Fibroblast of mammary gland (primary cell): ENCODE measurements at places on chromosomes 7 and 10.

DNA sequence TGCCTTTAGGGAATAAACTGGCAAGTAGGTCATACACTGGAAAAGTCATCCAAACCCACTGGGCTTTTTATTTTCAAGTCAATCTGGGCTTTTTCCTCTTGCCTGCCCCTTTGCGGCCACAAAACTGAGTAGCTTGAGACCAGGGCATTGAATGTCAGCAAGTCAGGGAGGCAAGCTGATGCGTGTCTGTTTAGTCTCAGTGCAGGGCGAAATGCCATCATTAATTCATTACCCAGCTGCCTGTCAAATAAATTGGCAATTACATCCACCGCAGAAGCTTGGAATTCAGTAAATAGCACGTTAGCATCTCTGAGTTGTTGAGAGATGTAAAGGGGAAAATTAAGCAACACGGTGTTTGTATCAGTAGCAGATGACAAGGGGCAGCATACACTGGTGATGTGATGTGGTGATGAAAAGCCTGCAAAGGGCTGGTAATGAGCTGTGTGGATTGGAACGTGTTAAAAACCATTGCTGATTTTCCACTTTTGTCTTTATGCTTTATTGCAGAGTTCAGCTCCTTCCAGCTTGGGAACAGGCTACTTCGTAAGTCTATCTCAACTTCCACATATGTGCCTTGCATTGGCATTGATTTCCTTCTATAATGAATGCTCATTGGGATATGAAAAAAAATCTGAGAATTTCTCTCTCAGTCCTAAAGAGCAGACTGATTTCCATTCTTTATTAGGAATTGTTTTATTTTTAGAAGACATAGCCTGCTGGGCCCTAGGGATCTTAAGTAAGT, 535.9 kb downstream of the AUTS2 start:
- no peak for DNase-seq

DNA sequence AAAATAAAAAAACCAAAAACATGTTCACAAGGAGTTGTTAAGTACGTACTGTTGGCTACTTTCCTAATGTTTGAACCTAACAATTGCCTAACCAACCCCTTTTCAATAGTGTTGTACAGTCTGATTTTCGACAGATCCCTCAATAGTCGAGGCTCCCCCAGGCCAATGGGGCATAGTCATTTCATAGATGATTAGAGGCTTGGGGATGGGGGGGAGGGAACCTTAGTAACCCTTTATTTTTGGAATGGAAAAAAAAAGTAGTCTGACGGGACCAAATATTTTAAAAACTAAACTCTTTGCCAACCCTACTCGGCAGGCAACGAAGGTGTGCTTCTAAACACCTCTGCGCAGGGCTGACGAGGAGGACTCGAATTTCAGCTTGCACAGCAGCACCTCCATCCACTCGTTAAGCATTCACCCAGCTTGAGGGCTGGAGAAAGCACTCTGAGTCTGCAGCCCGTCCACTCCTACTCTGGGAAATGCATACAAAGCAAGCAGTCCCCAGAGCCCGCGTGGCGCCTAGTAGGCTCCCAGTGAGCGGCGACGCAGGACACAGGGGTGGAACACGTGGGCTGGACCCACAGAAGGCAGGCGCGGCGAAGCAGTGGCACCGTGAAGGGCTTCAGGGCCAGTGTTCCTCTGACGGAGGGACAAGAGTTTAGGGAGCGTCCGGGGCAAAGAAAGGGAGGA, 899 bp downstream of the PUS7 start:
- DNase-seq: peak; percentile 45

DNA sequence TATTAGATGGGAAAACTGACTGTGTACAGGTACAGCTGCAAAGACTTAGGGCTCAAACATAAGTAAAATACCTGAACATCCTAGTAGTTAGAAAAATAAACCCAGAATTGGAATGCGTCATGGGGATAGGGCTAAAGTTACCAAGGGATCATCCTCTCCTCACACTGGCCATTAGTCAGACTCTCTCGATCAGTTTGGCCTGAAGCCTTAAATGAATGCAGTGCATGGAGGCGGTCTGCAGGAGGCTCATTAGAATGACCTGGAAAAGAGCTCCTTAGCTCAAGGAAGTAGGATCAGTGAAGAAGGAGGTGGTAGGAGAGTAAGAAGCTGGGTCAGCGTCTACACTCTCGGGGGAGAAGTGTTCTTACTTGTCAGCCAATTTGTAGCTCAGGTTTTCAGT, 35.3 kb downstream of the DENND2A start:
- peak; percentile 81 for DNase-seq

DNA sequence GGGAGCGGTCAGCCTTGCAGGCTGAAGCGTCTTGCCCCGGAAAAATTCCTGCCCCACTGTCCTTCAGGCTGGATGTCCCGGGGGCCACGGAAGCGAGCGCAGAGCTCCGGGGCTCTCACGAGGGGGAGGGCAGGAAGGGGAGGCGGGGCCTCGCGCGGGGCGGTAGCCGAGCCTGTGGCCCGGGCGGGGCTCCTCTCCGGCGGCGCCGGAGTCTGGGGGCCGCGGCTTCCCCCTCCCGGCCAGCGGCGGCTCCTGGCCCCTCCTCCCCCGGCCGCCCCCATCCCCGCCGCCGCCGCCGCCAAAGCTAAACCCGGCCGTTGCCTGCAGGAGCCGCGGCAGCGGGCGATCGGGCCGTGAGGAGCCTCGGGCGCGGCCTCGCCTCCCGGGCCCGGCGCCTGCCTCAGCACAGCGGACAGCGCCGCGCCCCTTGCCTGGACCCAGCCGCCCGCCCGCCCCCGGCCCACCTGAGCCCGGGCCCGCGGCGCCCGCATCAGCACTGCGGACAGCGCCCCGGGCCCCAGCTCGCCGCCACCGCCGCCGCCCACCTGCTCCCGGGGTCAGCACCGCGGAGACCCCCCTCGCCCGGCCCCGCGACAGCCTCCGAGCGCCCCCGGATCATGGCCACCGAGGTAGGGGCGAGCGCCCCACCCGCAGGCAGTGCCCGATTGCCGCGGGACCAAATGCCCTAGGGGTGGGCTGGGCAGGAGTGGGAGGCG, at the start of gene GOLGA7B:
Gene GOLGA7B (plus strand): TSS at position 157 of the 716 bp plus-strand sequence. CDS start 461 bp downstream, at position 618.
- DNase-seq: no peak

DNA sequence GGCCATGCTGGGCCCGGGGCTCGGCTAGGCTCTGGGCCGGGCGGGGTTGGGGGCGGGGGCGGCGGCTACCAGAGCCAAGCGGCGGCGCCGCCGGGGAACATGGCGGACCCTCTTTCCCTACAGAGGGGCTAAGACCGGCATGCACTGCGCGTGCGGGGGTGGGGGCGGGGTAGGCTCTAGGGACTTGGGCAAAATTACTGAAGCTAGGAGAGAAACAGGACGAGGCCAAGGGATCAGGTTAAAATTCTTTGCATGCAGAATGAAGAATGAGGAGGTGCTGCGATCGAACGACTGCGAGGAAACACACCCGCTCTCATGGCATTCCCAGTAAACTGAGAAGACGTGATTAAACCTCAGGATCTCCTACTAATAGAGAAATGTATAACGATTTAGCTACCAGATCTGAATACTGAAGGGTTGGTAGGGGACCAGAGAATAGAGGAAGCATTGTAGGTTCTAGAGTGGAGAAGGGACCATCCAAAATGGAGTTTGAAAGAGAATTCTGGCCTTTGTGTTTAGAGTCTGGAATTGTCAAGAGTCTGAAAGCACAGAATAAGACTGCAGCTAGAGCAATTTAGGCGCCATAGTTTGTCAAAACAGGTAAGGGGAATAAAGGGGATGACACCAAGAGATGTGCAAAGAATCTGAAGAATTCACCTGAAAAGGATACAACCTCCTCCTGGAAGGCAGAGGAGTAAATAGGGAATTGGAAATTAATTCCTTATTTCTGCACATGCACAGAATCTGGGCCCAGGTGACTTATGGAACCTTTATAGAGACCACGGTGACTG, at the start of gene PPP3CB:
Gene PPP3CB (minus strand): TSS at position 141 of the 791 bp plus-strand sequence. CDS start 135 bp downstream, at position 6.
- DNase-seq: peak; percentile 96

- peak; percentile 15 for DNase-seq
Observed at GRCh38 chr7:101632641-101633040, 3.5 kb upstream of the MYL10 start.

DNA sequence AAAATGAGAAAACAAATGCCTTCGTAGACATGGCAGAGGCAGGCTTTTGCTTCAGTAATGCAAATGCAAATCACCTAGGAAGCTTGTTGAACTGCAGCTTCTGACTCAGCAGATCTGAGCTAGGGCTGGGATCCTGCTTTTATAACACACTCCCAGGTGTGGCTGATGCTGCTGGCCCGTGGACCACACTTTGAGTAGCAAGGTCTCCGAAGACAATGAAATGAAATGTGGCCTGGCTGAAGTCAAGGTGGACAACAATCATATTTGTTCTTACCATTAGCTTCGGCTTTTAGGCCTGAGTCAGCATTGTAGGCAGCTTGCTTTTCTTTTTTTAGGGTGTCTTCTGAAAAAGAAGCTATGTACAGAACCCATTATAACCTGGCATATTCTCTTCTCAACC, 26.3 kb downstream of the COL17A1 start:
- no peak for DNase-seq

DNA sequence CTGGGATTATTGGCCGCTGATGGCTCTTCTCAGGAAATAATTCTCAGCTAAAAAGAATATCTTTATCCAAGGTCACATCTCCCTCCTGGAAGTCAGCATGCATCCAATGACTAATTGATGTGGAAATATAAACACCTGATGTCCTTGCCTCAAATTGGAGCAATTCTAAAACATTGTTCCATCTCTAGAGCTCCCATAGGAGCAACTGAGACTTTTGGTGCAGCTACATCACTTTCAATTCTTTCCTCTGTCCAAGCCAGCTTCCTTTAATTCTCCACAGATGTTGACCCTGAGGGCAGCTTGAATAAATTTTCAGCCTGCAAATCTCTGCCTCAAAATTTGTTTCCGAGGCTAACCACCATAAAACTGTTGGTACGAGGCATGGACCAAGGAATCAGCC, 43.9 kb upstream of the KCND2 start:
- peak; percentile 31 for DNase-seq

DNA sequence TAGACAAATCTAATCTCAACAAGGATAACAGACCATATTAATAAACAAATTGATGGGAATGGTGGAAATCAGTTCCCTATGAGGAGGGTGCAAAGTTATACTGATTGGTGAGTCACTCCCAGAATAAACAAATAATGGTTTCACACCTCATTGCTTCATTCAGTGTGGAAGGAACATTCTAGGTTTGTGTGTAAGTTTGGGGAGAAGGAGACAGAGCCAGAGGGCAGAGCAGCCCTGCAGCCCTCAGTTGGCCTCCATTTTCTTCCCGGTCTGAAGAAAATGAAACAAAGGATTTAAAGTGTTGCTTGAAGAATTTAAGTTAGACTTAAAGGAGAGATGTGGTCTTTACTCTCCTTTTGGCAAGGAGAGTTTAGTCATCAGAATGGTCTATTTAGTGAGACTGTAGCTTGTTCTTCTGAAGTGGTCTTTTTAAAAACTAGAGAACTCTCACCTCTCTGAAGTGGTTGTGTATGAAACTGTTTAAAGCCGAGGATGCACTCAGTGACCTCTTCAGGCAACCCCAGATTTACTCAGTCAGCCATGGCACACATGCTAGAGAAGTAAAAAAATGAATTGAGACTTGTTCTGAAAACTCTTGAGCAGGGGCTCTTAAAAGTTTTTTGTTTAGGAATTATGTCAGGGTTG, 27.2 kb downstream of the IKZF1 start:
- no peak for DNase-seq
